ENCODE measurements at places on chromosomes 5 and 9. TPM values are rescaled to one million over a fixed set of nuclear protein-coding genes. Genes with fewer than 3 reads are reported as not detected.

DNA sequence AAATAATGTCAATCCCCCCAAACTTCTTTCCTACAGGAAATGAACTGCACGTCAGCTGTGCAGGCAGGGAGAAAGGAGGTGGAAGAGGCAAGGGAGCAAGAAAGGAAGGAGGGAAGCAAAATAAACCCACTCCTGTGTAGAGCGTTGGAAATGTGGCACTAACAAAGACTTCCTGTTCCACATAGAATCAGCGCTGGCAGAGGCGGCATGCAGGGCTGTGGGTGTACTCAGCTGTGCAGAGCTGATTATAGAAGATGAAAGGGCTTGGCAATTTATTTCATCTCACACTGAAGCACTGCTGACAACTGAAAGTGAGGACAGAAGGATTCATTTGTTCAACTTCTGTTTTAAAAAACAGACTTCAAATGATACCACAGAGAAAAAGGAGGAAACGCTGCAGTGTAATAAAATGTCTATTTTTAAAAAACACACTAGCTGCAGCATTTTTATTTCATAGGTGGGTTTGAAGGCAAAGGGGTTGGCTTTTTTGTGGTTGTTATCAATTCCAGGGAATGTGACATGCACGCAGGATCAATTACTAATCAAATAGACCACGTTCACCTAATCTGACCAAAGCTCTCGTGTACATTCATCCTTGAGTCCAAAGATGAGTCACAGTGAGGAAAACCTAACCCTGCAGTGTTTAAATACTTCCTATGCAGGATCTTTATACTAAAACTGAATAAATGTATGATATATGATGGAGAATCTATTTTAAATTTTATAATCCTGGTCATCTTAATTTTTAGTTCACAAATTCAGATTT is 583.5 kb downstream of the ZNF608 start:
- no peak for DNase-seq

DNA sequence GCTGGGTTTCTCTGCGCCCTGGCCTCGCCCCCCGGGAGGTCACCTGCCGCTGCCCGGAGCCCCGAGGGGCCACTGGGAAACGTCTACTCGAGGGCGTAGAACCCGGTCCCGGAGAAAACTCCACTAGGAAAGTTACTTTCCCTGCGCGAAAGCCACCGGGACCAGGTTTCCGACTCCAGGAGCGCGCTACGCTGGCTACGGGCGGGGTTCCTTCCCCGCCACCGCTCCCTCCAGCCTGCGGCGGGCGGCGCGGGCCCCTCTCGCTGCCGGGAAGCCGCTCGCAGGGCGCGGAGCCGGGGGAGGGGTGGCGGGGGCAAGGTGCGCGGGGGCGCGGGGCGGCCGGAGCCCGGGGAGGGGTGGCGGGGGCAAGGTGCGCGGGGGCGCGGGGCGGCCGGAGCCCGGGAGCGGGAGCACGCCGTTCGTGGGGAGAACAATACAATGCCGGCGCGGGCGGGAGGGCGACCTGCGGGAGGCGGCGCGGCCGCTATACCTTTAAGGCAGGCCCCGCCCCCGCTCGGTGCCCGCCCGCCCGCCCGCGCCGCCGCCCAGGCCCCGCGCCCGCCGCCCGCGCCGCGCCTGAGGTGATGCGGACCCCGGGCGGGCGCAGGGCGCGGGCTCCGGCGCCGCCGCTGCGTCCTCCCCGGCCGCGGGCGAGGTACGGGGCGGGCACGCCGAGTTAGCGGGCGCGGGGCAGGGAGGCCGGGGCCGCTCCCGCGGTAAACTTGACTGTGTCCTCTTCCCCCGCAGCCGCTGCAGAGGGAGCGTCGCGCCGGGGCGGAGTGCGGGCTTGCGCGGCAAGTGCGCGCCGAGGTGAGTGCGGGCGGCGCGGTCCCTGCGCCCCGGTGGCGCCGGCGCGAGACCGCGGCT is 278.1 kb downstream of the AOPEP start:
- no peak for DNase-seq

ADCY2 gene
- total RNA-seq, result 3.3 TPM

CYSRT1 gene
- 0.35 TPM for total RNA-seq

DNA sequence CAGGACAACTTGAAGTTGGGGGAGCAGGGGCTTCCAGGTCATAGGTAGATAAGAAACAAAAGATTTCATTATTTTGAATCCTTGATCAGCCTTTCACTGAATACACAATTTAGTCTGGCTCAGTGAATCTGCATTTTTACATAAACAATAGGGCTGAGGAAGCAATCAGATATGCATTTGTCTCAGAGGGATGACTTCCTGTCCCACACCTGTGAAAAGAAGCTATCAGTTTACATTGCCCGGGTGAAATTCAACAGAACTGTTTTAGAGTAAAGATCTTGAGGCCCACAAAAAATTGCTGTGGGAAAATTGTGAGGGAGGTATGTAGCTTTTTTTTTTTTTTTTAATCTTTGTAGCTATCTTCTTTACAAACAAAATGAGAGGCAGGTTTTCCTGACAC is 38.3 kb downstream of the DNAJB5 start:
- DNase-seq, result no peak

DNA sequence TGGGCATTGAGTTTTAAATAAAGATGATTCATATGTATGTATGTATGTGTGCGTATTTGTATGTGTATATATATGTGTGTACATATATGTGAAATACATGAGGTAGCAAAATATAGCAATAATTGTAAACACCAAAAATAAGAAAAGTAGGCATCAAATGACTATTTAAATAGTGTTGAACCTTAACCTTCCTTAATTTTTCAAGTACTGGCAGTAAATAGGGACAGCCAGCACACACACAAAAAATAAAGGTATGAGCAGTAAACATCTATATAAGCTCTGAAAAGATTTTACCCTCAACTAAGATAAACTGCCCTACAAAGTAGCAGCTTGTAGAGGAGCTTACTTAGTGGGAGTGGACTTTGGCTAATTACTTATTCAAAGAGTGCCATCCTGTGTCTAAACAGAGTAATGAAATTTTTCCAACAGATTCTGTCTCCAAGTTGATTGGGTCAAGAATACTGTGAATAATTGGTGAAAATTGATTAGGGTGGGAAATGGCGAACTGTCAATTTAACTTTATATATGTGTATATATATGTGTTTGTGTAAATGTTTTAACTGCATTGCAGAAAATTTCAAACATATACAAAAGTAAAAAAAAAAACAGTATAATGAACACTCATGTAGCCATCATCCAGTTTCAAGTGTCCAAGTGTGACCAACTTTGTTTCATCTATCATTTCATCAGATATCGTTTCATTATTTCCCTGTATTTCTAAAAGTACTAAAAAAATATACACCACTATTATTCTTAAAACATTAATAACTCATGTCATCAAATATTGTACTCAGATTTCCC is 2.0 kb upstream of the ADAMTS6 start:
- no peak for DNase-seq

GRCh38 chr5:103428411-103428871 is 134.1 kb downstream of the NUDT12 start:
- DNase-seq, result no peak

SLC23A1 gene
- not detected for total RNA-seq

KYAT1 gene
- total RNA-seq, result 15.1 TPM

- DNase-seq, result no peak
Measured at GRCh38 chr9:87322840-87323635, 174.6 kb upstream of the DAPK1 start.

Measured in right atrium auricular region (tissue), 2 donors.